ENCODE measurements at places on chromosomes 1 and 21. TPM values are rescaled to one million over a fixed set of nuclear protein-coding genes. Genes with fewer than 3 reads are reported as not detected.

KRTAP25-1 gene
- not detected for total RNA-seq

RSPH1 gene
- total RNA-seq, result 2.3 TPM

KRTAP10-3 gene
- total RNA-seq, result not detected

EXO1 gene
- total RNA-seq, result not detected

SPRR2F gene
- total RNA-seq, result not detected

LINGO4 gene
- total RNA-seq, result 0.16 TPM

ALDH4A1 gene
- 81.0 TPM for total RNA-seq

APCS gene
- total RNA-seq, result not detected

TTC13 gene
- total RNA-seq, result 20.5 TPM

OLFML2B gene
- total RNA-seq, result 7.3 TPM

RYR2 gene
- total RNA-seq, result 0.59 TPM

ADAM30 gene
- not detected for total RNA-seq

ASCL5 gene
- total RNA-seq, result not detected

HES4 gene
- 8.3 TPM for total RNA-seq

KLHDC9 gene
- total RNA-seq, result 9.8 TPM

SPRR5 gene
- not detected for total RNA-seq

GPX7 gene
- total RNA-seq, result 24.7 TPM

CD160 gene
- 0.59 TPM for total RNA-seq

MOV10 gene
- total RNA-seq, result 42.6 TPM

TSPAN2 gene
- 3.7 TPM for total RNA-seq

LCE2B gene
- total RNA-seq, result not detected

TTC24 gene
- not detected for total RNA-seq

TAF1A gene
- 3.2 TPM for total RNA-seq

VAV3 gene
- total RNA-seq, result 113 TPM

ORC1 gene
- 0.96 TPM for total RNA-seq

CCDC27 gene
- total RNA-seq, result not detected

B4GALT2 gene
- total RNA-seq, result 49.9 TPM

FBXO2 gene
- 49.3 TPM for total RNA-seq

PLA2G5 gene
- 0.88 TPM for total RNA-seq

CHD1L gene
- 16.2 TPM for total RNA-seq

XCL2 gene
- total RNA-seq, result not detected

All from breast epithelium (tissue), 4 donors.